Heart left ventricle (tissue), 16 donors: ENCODE measurements at places on chromosomes 2 and 18. TPM values are rescaled to one million over a fixed set of nuclear protein-coding genes. Genes with fewer than 3 reads are reported as not detected.

The LYG1 gene
- not detected for total RNA-seq

The DSG4 gene
- total RNA-seq, result not detected

The AMER3 gene
- total RNA-seq, result not detected

GRCh38 chr2:236523249-236523648 lies 46.4 kb upstream of the ACKR3 start:
- no peak for DNase-seq

DNA sequence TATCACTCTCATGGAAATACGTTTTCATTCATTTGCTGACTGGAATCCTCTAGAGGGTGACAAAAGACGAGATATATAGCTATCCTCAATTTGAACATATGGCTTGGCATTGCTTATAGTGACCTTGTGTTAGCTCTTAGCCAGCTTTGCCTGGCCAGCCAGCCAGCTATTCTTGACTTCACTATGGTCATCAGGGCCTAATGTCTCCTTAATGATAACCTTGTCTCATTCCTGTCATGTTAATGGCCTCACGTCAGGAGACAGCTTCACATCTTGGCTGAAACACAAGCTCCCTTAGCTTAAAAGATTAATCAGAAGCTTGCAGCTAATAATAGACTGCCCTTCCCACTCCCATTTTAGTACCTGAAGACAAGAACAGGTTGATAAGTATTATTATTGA lies 1517.5 kb upstream of the PIK3C3 start:
- peak; percentile 66 for DNase-seq

GRCh38 chr2:45067859-45068570 lies 58.8 kb upstream of the SIX2 start:
- no peak for DNase-seq

DNA sequence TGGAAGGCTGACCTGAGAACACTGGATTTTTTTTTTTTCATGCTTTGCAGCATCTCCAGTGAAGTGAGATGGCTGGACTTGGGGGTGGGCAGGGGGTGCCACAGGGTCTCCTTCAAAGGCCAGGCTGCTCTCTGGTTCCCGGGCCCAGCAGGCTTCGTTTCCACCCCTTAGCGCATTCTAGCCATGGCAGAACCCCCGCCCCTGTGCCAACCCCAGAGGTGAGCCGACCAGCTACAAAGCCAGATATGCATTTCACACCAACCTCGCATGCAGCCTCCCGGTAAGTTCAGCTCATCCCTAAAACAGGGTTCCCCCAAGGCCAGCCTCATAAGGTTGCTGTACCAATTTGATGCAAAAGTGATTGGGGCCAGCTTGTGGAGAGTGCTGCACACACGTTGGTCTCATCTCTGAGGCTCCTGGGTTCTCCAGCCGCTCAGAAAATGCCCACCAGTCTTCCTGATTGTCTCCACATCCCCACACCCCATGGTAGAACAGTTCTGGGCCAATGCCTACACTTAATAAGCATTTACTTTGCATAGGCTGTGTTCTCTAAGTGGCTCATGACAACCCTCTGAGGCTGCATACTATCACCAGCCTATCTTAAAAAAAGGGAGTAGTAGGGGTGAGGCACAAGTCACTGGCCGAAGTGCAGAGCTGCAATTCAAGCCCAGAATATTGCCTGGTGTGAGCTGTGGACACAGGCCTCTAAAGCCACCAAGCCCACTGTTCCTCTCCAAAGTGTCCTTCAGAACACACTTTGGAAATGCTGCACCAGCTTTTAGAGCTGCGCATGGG lies 23.3 kb downstream of the SMAD7 start:
- no peak for DNase-seq
